ENCODE measurements at places on chromosomes 2 and 18.
A peak's percentile ranks its signal among the peaks of the same experiment; 100 is the strongest.

- DNase-seq: no peak
These were observed 74.7 kb downstream of the CD28 start for GRCh38 chr2:203781151-203781550.

- no peak for DNase-seq
These were observed 4.5 kb downstream of the SLC14A1 start for GRCh38 chr18:45728336-45729010.

GRCh38 chr2:12678186-12678585 is 38.5 kb upstream of the TRIB2 start:
- DNase-seq: no peak

- no peak for DNase-seq
These were observed 2.2 kb downstream of the LRATD1 start for GRCh38 chr2:14634489-14635390.

GRCh38 chr2:54912893-54913292 is 137.4 kb downstream of the RTN4 start:
- DNase-seq: no peak

GRCh38 chr2:100653449-100654035 is 90.7 kb downstream of the PDCL3 start:
- DNase-seq: peak; percentile 25

GRCh38 chr18:79986726-79987125 is 1.6 kb downstream of the TXNL4A start:
- DNase-seq: no peak

DNA sequence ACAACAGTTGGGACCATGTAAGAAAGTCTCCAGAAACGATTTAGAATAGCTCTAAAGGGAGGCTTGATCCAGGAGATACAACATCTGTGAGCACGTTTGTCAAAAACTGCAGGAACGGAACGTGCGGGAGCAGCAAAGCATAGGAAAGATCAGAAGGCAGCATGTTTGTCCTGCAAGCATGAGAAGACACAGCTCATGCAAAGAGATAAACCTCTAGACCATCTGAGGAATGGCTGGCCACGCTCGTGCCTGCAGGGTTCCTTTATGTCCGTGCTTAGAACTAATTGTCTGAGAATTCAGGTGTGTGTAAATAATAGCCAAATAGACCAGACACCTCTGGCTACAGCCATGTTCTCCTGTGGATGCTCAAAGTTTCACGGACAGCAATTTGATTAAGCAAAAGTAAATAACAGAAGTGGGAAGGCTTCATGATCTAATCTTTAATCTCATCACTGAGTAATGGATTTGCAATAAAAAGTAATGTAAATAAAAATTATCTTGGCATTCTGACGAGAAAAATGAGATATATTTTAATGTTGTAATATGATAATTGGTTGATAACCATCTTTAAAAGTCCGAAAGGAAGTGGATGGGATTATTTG is 534.8 kb upstream of the CDH7 start:
- DNase-seq: no peak

GRCh38 chr2:133241224-133241571 is 327.1 kb downstream of the NCKAP5 start:
- no peak for DNase-seq

- no peak for DNase-seq
These were observed 1.8 kb downstream of the ACVR1 start for GRCh38 chr2:157874348-157874747.

DNA sequence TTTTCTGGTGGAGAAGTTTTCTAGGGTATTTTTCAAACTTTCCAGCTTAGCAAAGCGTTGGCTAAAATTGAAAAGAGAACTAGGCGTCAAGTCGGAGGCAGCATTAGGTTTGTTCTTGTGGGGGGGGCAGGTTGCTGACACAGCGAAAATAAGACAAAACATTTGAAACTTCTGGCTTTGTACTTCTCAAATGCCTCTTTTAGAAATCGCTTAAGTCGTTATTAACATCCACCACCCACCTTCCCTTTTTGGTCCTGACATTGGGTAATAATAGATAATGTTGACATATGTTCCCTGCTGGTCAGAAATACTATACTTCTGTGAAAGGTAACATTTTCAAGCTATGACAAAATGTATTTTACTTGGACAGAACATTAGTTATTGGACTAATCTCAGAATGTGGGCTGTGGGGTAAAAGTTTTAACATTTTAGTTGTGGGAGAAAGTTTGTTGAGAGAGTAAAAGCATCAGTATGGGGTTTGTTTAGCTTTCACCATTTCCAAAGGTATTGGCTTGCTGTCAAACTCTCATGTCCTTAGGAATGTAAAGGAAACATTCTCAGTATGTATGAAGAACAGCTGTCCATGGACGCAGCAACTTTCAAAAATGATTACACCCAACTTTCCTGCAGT is 88.1 kb upstream of the ZEB2 start:
- no peak for DNase-seq

DNA sequence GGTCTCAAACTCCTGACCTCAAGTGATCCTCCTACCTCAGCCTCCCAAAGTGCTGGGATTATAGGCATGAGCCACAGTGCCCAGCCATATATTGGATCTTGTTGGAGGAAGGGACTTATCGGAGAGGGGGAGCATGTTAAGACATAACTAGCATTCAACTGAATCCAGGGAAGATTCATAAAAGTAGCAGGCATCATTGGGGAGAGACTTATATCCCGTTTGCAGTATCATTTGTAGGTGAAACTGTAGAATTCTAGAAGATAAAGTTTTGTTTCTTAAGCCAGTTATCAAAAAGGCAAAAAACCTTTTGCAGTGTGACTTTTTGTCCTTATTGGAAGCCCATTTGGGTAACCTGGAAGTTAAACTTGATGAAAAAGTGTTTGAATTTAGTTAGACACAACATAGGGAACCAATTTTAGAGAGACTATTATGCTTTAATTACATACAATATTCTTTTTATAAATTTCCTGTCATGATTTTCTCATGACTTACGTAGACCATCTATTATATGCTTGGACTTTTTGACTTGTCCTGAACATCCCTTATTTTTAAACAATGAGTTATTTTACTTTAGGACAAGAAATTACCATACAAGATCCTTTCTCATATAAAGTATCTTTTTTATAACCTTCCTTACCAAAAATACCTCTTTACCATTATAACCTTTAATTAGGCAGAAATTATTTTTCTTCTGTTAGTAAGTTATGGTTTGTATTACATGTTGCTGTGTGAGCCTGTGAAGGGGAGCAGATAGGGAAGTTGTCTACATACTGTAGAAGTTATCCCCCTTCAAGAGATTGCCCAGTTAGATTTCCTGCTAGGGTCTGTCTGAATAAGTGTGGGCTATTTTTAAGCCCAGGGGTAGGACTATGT is 20.3 kb downstream of the RAB3GAP1 start:
- no peak for DNase-seq

GRCh38 chr2:26072925-26073768 is 39.3 kb downstream of the RAB10 start:
- DNase-seq: no peak

GRCh38 chr2:240310201-240310600 is 125.3 kb upstream of the GPC1 start:
- no peak for DNase-seq

- DNase-seq: no peak
These were observed 28.0 kb downstream of the KLF7 start for GRCh38 chr2:207137596-207138337.

- DNase-seq: no peak
These were observed 94.8 kb downstream of the PLB1 start for GRCh38 chr2:28590496-28591301.

- no peak for DNase-seq
These were observed 25.1 kb downstream of the KDM3A start for GRCh38 chr2:86466306-86466705.

- no peak for DNase-seq
These were observed 14.0 kb downstream of the SLC14A2 start for GRCh38 chr18:45628979-45629958.

DNA sequence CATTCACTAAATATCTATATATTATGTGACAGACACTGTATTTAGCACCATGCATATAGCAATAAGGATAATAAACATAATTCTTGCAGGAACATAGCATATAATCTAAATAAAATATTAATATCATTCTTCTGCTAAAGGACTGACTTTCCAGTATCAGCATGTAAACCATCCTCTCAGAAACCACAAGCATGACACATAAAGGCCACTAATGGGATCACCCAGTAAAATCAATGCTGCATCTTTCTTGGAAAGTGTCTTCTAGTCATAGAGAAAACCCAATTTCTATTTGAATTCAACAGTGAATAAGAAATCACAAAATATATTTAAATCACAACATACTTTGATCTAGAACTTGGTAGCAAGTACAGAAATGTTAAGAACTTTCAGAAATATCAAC is 5.8 kb upstream of the LRP1B start:
- no peak for DNase-seq

DNA sequence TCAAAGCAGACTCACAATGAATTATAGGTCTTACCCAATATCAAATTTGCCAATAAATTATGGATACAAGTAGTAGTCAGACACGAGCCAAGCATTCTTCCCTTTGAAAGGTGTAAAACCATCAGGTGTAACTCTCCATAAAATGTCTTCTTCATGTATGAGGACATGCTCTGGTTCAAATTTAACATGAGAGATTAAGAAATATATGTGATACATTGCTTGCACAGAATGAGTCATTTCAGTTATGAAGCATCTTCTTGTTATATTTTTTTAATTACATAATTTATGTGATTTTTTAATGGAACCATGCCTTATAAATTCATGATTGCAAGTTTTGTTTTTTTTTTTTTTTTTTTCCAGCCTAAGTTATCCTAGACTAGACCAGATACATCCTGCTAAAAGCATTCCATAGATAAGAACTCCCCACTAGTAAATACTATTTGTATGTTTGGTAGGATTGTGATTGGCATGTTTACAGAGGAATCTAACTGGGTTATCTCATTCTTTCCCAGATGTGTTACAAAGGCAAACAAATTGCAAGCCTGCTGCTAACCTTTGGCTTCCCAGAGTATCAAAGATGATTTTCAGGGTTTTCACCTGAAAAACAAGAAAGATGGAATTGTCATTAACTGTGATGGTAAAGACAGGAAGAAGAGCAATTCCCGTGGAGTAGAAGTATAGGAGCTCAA is 621.9 kb downstream of the XIRP2 start:
- DNase-seq: no peak

GRCh38 chr18:11574545-11574944 is 34.9 kb upstream of the SLC35G4 start:
- DNase-seq: no peak

GRCh38 chr2:15651367-15651727 is 59.7 kb downstream of the DDX1 start:
- no peak for DNase-seq

GRCh38 chr18:59437851-59438569 is 78.9 kb upstream of the LMAN1 start:
- no peak for DNase-seq

GRCh38 chr2:134790487-134790886 is 47.9 kb upstream of the ACMSD start:
- DNase-seq: no peak

- DNase-seq: no peak
These were observed 5.6 kb downstream of the FBXO36 start for GRCh38 chr2:229927817-229928321.

DNA sequence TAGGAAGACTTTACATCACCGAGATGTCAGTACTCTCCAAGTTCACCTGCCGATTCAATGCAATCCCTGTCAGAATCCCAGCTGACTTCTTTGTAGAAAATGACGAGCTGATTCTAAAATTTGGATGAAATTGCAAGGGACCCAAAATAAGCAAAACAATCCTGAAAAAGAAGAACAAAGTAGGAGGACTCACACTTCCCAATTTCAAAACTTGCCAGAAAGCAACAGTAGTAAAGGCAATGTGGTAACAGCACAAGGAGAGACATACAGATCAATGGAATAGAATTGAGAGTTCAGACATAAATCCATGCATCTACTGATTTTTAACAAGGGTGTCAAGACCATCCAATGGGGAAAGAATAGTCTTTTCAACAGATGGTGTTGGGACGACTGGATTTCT is 52.2 kb downstream of the SMAD7 start:
- no peak for DNase-seq

DNA sequence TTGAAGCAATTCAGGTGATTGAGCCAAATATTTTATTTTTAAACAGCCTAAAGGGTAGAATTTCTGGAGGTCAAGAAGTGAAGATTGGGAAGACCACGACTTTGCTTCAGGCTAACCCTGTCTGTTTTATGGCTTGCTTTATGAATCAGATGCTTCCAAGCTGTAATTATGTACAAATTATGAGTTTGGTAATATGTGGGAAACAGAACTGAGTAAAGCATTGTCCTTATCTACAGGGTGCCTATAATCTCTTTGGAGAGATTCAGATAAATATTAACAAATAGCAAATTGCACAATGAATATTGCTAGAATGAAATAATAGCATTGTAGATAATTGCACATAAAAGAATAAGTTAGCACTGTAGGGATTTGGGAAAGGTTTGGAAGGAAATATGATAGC is 539.4 kb upstream of the CDH2 start:
- DNase-seq: no peak

All from activated CD8-positive, alpha-beta memory T cell treated with anti-CD3 and anti-CD28 coated beads for 1 hour (primary cell).